ENCODE measurements at places on chromosomes 3 and 15.
A peak's percentile ranks its signal among the peaks of the same experiment; 100 is the strongest.

DNA sequence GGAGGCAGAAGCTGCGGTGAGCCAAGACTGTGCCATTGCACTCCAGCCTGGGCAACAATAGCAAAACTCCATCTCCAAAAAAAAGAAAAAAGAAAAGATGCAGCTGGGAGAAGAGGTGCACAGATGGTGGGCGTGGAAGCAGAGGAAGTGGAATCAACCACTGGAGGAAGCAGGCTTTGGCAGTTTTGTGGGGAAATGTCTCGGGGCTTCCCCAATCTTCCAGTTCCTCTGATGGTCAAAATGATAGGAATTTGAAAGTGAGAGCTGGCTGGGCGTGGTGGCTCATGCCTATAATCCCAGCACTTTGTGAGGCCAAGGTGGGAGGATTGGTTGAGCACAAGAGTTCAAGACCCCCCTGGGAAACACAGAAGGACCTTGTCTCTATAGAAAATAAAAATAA is 48.1 kb upstream of the SMAD3 start:
- no peak for ATAC-seq

GRCh38 chr15:96073908-96074307 is 256.6 kb upstream of the NR2F2 start:
- no peak for ATAC-seq

DNA sequence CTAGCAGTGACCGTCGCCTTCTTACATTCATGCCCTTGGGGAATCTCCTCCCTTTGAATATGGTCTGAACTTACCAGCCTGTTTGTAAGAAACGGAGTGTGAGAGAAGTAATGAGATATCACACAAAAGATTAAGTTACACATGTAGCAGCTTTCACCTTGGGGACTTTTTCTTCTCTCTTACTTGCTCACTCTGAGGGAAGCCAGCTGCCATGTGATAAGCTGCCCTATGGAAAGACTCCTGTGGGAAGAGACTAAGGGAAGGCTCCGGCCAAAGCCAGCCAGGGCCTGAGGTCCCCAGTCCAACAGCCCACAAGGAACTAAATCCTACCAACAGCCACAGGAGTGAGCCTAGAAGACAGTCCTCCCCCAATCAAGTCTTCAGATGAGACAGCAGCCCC is 190.4 kb upstream of the TSC22D2 start:
- no peak for ATAC-seq

- no peak for ATAC-seq
These were observed 47.9 kb upstream of the ZSCAN2 start for GRCh38 chr15:84552896-84553295.

DNA sequence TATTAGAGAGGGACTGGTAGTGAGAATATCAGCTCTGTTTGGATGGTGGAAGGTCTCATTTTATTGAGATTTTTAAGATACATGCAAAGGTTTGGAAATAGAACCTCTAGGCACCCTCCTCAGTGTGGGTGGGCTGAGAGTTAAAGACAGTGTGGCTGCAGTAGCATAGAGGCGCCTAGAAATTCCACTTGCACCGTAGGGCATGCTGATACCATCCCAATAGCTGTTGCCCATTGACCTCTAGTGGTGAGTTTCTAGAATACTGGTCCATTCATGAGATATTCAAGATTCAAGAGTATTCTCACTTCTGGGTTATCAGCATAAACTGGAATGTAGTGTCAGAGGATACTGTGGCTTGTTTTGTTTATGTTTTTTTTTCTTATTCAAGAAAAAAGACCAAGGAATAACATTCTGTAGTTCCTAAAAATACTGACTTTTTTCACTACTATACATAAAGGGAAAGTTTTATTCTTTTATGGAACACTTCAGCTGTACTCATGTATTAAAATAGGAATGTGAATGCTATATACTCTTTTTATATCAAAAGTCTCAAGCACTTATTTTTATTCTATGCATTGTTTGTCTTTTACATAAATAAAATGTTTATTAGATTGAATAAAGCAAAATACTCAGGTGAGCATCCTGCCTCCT is 87.2 kb downstream of the TGFBR2 start:
- ATAC-seq: peak; percentile 87

- peak; percentile 87 for ATAC-seq
These were observed 8.4 kb downstream of the UPK1B start for GRCh38 chr3:119181765-119182164.

- ATAC-seq: no peak
These were observed 70.8 kb upstream of the POMGNT2 start for GRCh38 chr3:43176666-43177065.

- ATAC-seq: no peak
These were observed 62.2 kb downstream of the UMPS start for GRCh38 chr3:124792341-124793040.

DNA sequence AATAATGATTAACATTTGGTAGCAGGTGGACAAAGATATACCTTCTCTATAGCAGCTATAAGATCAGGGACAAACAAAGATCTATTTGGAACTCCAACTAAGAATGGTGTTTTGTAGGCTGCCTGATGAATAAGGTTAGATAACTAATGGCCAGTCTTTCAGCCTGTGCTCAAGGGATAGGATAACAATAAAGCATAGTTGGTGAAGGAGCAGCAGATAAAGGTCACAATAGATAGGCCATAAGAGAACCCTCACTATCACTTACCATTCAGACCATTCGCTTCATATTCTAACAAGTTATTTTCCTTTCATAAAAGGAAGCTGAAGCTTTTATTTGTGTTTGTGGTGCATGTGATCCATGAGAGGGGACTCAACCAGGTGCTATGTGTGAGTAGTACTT is 19.8 kb downstream of the EPM2AIP1 start:
- no peak for ATAC-seq

DNA sequence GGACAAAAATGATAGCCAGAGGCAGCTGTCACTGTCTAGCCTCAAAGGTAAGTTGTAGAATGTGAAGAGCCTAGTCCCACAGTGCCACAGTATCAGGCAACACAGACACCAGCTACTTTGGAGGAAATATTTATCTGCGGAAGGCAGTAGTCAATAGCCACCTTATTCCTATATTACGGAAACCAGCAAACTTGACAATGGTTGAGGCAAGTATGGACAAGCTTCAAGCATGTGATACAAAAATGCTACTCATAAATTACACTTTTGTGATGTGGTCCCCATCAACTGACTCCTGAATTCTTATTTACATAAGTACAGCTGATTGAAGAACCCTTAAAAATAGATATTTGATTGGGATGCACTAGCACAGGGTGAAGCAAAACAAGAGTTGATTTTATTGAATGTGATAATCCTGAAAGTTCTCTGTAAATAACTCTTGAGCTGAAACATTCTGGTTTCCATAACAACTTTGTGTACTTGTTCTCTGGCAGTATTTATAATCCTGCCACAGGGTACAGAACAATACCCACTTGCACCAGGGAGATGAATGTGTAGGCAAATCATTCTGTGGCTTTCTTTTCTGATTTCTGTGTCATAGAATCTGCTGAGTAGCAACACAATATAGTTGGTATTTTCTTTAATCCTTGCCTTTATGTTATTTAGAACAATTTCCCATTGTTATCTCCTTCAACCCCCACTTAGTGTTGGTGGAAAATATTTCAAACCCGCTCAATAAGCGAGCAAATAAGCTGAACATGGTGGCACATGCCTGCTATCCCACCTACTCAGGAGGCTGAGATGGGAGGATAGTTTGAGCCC is at the start of gene ANKUB1:
Gene ANKUB1 (minus strand): TSS at position 103 of the 819 bp plus-strand sequence. CDS start 188 bp downstream, outside the sequence.
- ATAC-seq: no peak

DNA sequence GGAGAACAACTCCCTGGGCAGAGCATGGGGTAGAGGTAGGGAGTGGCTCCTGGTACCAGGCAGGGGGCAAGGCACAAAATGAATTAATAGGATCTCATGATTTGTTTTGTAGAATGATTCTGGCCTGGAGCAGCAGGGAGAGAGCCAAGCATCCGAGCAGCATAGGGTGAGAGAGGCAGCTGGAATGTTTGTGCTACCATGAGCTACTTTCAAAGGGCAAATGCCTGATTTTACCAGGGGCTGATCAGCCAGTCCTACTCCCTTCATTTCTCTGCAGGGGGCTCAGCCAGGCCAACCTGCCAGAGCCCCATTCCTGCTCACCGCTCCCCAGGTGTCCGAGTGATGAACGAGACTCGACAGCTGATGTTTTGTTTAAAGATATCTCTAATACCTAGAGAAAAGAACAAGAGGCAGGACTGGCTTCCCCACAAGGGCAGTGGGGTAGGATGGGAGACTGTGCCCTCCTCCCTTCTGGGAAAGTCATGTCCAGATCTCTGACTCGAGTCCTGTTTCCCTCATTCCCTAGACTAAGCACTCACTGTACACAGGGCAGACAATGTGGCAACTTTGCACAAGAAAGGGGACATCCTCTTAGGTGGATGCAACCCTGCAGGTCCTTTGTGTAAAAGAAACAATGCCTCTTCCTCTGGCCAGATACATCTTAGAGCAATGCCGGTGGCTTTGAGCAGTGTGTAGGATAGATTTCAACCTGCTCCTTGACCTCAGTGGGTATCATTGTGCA is 12.9 kb downstream of the DUOX2 start:
- no peak for ATAC-seq

- ATAC-seq: no peak
These were observed 103.7 kb downstream of the PEX5L start for GRCh38 chr3:179933080-179933479.

DNA sequence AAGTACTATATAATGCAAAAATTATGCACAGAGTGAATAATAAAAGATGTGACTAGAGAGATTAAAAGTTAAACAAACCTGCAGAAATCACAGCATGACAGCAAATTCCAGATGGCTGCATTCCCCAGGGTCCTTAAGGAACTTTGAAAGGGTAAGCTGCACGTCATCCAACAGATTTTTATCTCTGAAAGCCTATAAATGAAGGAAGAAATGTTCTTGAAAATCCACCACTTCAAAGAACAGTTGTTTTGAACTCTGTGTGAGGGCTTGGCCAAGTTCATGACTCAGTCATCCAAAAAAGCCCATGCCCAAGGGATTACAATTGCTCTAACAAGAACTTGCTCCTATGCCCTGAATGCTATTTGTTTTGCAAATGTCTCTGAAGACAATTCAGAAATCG is 603.6 kb downstream of the PLOD2 start:
- ATAC-seq: no peak
